ENCODE measurements at places on chromosomes 16 and 17.
A peak's percentile ranks its signal among the peaks of the same experiment; 100 is the strongest.

DNA sequence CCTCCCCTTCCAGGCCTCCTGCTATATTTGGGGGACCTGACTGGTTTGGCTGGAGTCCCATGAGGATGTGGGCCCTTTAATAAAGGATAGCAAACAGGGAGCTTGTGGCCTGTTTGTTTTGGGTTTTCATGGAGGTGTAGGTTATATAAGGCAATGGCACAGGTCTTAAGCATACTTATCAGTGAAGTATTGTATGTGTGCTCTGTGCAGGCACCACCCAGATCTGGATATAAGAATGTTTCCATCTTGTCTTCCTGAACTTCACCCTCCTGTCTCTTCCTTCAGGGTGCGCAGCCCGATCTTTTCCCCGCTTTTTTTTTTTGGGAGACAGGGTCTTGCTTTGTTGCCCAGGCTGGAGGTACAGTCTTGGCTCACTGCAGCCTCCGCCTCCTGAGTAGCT is 10.6 kb downstream of the SLC52A1 start:
- no peak for DNase-seq

DNA sequence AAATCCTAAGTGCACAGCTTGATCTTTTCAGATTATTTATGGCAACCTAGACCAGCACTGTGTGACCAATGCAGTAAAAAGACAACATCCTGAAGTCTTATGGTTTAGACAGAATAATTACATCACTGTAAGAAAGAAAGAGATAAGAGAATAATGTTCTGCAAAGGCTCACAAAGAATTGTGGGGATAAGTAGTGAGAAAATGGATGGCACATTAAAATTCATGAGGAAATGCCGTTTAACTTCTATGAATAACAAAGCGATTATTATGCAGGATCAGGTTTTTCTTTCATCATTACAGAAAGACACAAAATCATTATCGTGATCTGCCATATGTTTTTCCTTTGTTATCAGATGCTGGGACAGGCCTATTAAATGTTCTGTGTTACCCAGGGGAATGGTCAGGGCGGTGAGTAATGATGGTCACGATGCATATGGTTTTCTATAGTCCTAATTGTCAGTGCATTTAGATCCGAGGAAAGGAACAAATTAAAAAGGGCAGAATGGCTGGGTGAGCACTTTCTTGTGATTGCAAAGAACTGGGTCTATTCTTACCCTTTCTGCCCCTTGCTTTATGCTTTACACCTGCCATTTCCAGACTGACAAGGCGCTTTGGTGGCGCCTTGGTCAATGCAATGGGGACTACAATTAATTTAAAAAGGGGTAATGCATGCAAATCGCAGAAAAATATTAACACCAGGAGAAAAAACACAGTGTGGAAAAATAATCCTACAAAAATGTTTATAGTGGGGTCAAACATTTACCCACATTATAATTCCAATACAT is 18.1 kb upstream of the DHX40 start:
- DNase-seq, result no peak

- DNase-seq, result no peak
These were observed 174.6 kb downstream of the AATF start for GRCh38 chr17:37123386-37123785.

- DNase-seq, result peak; percentile 81
These were observed 22.0 kb downstream of the UBN1 start for GRCh38 chr16:4869147-4869805.

GRCh38 chr16:88727871-88728270 is 21.6 kb downstream of the CTU2 start:
- no peak for DNase-seq

DNA sequence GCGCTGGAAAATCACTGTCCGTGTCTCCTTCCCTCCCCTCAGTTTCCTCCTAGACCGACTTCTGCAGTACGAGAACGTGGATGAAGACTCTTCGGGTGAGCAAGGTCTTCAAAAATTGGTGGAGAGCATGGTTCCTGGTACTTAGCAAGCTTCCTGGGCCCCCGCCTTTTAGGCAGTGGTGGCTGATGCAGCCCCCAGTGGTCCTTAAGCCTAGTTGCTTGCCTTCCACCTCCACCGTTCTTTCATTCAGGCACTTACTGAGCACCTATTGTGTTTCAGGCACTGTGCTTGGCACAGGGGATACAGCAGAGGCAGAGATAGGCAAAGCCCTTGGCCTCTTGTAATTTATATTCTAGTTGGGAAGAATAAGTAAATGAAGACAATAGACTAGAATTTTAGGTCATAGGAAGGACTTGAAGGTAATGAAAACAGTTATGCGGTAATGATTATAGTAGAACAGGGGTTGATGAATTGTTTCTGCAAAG is 767 bp downstream of the INO80E start:
- DNase-seq, result no peak

- DNase-seq, result no peak
These were observed 27.3 kb upstream of the WFDC1 start for GRCh38 chr16:84267380-84267779.

GRCh38 chr16:22660441-22661160 is 149.9 kb downstream of the NPIPB5 start:
- DNase-seq, result no peak

GRCh38 chr16:75541236-75541635 is 5.3 kb upstream of the CHST5 start:
- DNase-seq, result no peak

GRCh38 chr17:44971776-44972483 is 3.8 kb upstream of the C1QL1 start:
- DNase-seq, result peak; percentile 87

DNA sequence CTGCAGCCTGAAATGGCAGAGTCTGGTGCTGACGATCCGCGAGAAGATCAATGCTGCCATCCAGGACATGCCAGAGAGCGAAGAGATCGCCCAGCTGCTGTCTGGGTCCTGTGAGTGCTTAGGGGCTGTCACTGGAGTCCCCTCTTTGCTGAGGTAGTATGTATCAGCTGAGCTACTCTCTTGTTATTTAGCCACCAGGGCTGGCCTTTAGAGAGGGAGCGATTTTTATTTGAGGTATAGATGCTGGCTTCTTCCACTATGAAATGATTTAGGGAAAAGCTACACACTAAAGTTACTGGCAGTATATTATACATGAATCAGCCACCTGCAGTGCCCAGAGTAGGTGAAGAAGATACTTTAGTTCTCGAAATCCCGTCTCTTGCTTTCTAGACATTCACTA is 2.6 kb downstream of the CDK5RAP3 start:
- DNase-seq, result no peak

GRCh38 chr17:79041723-79042420 is 17.9 kb downstream of the C1QTNF1 start:
- DNase-seq, result no peak

GRCh38 chr16:54816471-54816870 is 114.2 kb upstream of the IRX5 start:
- DNase-seq, result no peak

- DNase-seq, result peak; percentile 13
These were observed 791 bp upstream of the SUPT4H1 start for GRCh38 chr17:58352596-58353388.

- DNase-seq, result no peak
These were observed 14.8 kb downstream of the CNOT1 start for GRCh38 chr16:58614860-58615259.

DNA sequence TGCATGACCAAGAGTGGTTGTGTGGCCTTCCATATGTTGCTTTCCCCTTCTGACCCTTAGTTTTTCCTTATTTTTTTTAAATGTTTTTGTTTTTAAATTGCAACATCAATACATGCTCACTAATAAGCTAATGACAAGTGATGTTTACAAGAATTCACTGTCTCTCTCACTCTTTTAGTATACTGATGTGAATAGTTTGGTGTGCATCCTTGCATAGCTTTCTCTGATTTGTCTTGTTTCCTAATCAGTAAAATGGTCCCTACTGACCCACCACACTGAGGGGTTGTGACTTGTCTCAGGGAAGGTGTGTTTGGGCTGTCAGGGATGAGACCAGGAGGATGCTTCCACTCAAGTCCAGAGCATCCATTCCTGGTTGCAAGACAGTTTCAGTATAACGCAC is 26.0 kb downstream of the CIITA start:
- no peak for DNase-seq

GRCh38 chr17:74922172-74922571 is 883 bp downstream of the USH1G start:
- DNase-seq, result no peak

DNA sequence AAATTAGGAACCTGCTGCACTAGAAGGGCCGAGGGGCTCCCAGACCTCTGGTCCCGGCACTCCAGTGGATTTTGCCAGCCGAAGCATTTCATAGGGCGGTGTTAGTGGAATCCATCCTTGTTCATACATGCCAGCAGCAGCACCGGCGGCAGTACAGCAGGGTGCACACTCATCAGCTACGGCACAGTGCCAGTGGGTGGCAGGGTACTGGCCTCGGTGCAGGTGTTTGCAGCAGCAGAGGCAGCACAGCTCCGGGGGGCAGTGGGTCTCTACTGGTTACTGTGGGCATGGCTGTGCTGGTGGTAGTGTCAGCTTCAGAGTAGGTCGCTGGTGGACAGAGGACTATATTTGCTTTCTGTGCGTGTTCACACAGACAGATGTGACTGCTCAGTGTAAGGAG is 985.7 kb downstream of the CDH8 start:
- no peak for DNase-seq

GRCh38 chr17:246226-246625 is 64.8 kb upstream of the DOC2B start:
- DNase-seq, result no peak

- DNase-seq, result no peak
These were observed 38.4 kb downstream of the BPTF start for GRCh38 chr17:67863624-67864247.

DNA sequence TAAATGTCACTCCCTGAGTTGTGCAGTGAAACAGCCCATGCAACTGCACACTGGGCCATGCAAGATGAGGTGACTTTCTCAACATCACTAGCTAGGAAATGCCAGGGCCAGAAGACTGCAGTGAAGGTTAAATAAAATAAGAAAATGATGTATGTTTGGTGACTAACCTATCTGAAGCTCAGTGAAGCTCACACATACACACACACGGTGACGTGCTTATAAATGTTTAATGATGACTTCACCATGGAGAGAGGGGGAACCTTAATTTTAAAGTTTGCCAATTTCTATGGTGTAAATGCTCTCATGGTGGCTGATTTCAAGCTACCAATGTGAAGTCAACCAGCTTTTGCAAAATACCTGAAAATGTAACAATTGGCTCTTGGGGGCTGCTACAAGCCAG is 166.4 kb downstream of the MAF start:
- DNase-seq, result no peak

DNA sequence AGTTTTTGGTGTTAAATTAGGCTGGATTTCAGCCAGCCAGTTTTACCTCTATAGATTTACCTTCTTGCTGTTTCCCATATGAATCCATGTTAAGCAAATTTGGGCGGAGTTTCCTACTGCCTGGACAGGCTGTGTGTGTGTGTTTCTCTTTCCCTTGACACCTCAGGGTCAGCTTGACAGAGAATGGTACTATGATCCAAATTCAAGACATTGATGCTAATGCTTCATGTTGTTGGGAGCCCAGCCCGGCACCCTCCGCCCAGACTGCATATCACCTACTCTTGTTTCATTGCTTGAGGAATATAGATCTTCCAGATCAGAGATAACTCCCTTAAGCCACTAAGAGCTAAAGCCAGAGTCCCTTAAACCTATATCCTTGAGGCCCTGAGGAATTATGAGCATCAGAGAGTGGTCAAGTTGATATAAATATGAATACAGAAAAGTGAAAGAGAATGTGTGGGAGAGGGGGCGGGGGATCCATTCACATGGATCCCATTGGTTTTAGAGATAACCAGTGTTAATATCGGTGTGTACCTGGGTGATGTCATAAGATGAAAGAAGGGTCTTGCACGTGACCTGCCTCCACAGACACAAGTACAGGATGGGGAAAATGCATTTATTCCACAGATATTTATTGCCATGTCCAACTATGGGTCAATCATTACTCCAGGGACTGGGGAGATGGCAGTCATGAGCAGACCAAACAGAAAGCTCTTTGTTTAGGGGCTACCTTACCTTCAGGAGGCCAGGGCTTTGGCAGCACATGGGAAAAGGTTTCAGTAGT is 69.7 kb downstream of the WIPI1 start:
- DNase-seq, result no peak

- DNase-seq, result peak; percentile 60
These were observed 56.5 kb downstream of the PIGL start for GRCh38 chr17:16273499-16273898.

DNA sequence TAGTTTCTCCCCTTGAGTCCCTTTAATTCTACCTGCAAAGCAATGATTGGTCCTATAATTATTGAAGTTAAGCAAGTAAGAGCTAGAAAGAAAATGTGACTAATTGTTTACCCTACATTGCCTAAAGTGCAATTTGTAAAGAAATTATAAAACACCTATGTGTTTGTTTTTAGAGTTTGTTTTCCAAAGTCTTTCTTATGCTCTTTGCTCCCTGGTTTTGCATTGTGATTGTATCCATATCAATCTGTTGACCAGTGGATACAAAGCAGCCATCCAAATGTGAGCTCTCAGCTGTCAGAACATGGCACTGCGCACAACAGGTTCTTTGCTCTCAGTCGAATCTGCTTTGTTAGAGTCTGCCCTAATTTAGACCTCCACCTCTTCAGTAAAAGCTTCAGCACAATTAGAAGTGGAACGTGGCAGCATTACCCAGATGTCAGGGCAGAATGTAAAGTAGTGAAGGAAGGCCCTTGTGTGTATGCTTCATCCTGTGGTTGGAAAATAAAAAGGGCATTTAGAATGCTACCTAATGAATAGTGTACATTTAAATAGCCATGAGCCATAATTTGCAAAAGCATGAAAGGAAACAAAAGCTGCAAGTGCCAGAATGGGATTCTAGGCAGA is 70.5 kb downstream of the AATF start:
- no peak for DNase-seq

- DNase-seq, result no peak
These were observed 168.0 kb downstream of the AHSP start for GRCh38 chr16:31695667-31696066.

DNA sequence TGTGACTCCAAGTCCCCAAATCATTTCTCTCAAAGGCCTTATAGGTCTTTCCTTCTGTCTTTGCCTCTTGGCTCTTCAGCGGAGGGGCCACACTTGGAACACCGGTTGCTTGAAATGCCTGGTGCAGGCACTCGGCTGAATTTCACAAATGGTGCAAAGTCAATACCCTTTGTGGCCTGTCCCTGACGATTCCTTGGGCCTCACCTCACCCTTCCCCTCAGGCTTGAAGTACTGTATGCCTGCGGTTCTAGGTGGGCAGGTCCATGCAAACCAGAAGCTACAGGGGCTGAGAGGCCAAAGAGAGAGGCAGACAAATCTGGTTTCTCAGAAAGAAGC is 4.1 kb upstream of the B9D1 start:
- no peak for DNase-seq

GRCh38 chr17:79027274-79027924 is 3.4 kb downstream of the C1QTNF1 start:
- DNase-seq, result no peak

DNA sequence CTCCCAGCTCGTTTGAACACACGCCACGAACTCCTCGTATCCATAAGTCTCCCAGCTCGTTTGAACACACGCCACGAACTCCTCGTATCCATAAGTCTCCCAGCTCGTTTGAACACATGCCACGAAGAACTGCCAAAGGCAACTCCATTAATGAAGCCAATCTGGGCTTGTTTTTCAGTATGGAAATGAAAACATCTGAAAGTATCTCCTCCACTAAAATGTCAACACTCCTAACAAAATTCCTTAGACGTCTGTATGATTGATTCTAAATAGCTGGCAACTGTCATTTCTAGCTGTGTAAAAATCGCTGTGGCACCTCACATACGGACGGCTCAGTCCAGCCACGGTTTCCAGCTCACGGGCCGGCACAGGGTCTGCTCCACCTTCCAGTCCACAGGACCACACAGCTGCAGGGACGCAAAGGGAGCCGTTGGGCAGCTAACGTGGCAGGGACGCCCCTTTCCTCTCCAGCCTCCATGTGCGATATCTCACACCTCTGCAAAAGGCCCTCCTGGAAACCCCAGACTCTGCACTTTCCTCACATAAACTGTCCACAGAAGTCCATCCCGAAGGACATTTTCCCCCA is 67.1 kb upstream of the METRNL start:
- DNase-seq, result no peak

Measured in epithelial cell of esophagus (primary cell).